ENCODE measurements at places on chromosomes 16 and 17.

- DNase-seq = no peak
These were observed 345.2 kb upstream of the PMFBP1 start for GRCh38 chr16:72517154-72517553.

DNA sequence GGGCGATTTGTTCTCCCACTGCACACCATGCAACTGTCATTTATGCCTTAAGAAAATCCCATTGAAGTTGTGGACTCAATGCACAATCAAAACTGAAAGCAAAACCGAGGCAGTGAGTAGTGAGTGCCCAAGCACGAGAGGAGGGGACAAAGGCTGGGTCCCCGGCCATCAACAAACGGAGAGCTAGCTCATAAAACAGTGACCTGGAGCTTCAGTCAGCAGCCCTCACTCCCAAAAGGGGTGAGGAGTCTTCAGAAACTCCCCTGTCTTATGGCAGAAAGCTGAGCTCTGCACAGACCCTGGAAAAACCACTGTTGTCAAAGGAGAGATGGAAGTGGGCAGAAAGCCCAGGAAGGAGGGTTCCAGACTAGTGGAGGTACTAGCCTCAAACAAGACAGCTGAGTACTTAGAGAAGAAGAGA is 96.9 kb downstream of the ADCY9 start:
- DNase-seq = no peak

- DNase-seq = no peak
These were observed 5.4 kb downstream of the TMC8 start for GRCh38 chr17:78135858-78136500.

- DNase-seq = no peak
These were observed 663 bp downstream of the PRR35 start for GRCh38 chr16:560701-561412.

- no peak for DNase-seq
These were observed 383.0 kb upstream of the PMFBP1 start for GRCh38 chr16:72554935-72555334.

GRCh38 chr17:40307001-40307730 is 1.8 kb upstream of the RARA start:
- DNase-seq = no peak

- DNase-seq = no peak
These were observed 521 bp downstream of the ATMIN start for GRCh38 chr16:81035975-81036750.

GRCh38 chr17:49848019-49848473 is at the start of gene TAC4:
Gene TAC4, minus strand, starts transcription at chr17:49848069. Its CDS starts 52 bp downstream, at chr17:49848017.
- DNase-seq = no peak

DNA sequence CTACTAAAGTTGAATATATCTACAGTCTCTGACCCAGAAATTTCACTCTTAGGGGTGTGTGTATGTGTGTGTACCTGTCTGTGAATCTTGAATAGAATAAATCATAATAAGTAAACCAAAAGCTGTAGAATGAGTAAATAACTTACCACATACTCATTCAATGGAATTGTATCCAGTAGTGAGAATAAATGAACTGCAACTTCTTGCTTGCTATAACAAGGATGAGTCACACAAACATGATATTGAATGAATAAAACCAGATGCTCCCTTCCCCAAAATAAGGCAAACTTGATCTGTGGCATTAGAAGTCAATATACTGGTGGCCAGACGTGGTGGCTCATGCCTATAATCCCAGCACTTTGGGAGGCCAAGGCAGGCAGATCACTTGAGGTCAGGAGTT is 259.8 kb upstream of the MON1B start:
- no peak for DNase-seq

- peak; percentile 78 for DNase-seq
These were observed 500 bp downstream of the COX6A2 start for GRCh38 chr16:31427441-31428278.

DNA sequence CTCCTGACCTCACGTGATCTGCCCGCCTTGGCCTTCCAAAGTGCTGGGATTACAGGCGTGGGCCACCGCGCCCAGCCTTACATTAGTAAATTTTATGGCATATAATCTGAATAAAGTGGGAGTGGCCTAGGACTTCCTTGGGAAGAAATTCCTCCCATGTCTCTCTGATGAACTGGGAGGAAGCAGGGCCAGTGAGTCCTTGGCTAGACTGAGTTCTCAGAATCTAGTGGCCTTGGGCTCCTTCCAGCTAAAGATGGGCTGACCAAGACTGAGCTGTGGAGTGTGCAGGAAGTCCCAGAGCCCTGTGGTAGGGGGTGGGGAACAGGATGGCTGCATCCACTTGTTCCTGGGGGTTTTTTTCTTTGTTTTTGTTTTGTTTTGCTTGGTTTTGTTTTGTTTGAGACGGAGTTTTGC is 10.0 kb upstream of the NAGLU start:
- DNase-seq = no peak

DNA sequence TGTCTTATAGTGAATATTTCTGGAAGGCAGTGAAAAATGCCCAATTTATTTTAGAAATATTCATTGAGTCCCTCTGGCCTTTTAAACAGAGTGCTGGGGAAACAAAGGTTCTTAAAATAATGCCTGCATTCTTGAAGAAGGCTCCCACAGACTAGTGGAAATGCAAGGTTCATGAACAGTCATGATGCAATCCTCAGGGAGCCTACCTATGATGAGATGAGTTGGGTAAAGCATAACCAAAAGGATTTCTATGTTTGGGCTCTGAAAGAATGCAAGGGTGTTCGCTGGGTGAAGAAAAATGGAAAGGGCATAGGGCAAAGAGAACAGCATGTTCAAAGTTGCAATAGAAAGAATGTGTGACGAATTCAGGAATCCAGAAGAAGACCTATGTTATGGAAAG is 214.5 kb upstream of the MAF start:
- no peak for DNase-seq

GRCh38 chr16:69123910-69124309 is 8.5 kb downstream of the CHTF8 start:
- DNase-seq = peak; percentile 57

DNA sequence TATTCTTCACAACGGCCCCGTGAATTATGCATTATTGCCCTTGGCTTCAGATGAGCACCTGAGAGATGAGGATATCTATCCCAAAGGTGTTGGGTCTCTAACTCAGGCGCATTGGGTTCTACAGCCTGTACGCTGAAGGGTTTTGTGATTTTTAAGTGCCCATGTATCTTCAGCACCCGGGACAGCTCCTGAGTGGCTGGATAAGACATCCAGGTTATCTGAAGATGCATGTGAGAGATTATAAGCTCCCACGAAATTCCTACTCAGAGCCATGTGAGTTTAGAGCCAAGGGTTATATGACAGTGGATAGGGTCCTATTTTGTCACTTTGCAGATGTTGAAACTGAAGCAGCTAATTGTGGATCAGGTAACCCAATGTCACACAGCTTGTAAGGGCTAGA is 612.3 kb upstream of the EEF2KMT start:
- no peak for DNase-seq

- peak; percentile 61 for DNase-seq
These were observed 4.1 kb downstream of the ZNF688 start for GRCh38 chr16:30567160-30567990.

- no peak for DNase-seq
These were observed 11.8 kb upstream of the TEKT1 start for GRCh38 chr17:6843241-6843880.

DNA sequence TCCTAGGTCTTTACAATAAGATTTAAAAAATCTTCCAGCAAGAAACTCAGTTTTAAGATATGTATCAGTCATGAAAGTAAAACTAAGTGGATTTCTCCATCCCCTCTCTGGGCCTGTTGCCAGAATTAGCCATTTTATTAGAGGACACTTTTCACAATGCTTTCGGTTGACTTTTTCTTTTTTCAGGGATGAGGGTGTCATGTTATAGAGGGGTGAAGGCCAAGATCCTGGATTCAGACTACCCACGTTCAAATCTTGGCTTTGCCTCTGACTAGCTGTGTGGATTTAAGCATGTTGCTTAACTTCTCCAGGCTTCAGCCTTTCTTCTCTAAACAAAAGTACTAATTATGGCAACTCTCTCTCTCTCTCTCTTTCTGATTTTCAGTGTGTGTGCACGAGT is 111.7 kb upstream of the COX10 start:
- DNase-seq = no peak

DNA sequence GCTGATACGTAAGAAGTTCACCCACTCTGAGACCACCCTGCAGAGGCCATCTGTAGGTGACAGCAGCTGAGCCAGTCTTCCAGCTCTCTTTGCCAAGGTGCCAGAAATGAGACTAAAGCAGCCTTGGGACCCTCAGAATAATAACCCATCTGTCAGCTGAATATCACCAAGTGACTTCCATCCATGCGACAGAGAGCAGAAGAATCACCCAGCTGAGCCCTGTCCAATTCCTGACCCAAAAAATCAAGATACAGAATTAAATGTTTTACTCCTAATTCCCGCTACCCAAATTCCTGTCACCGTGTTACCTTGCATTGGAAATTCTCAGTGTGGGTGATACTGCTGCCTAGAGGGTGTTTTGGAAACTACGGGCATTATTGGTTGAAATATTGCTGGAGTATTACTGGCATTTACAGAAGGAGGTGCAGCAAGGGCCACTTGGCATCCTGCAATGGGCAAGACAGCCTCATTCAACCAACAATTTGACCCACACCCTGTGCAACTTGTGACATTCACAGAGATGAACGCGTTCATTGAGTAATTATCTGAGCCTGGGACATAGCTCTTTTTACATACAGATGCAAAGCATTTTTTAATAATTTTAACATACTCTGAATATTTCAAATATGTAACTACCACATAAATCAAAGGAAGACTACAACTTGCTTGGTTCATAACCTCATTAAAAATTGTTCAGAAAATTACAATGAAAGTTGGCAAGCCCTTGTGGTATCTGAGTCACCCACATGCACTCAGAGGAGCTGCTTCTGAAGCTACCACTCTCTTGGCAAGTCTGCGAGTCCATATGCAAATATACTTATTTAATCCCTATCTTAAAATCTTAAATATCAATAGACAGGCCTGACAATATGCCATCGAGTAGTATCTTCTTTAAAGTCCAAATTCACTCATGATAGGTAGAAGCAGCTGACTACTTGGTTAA is 126.6 kb downstream of the C16orf95 start:
- DNase-seq = no peak

GRCh38 chr16:87850009-87851006 is 19.0 kb downstream of the SLC7A5 start:
- peak; percentile 70 for DNase-seq

- no peak for DNase-seq
These were observed at the start of gene MMP25 for GRCh38 chr16:3045758-3046640. Gene MMP25, plus strand, starts transcription at chr16:3046561. Its CDS starts 357 bp downstream, at chr16:3046918.

DNA sequence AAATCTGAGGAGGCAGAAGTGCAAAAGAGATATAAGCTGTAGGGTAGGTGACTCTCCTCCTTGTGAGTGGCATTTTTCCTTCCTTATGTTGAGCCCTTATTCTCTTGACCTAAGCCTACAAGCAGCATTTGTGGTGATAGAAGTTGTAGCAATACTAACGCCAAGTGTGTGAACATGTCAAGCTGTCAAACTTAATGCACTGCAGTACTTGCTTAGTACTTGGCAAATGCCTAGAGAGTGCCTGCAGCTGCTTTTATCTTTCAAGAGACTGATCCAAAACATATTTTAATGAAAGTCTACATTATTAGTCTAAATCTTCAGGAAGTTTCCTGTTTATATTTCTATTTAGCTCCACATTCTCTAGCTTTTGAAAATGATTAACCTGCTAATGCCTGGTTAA is 83.2 kb downstream of the CNTNAP4 start:
- no peak for DNase-seq

- no peak for DNase-seq
These were observed 27.7 kb downstream of the BEAN1 start for GRCh38 chr16:66454751-66455150.
